ENCODE measurements at places on chromosomes 2 and 18.

- H3K4me1 ChIP-seq: no peaks in the 10 kb centered on the region
- H3K4me3 ChIP-seq: no peak overlapping the region
- no peaks in the 10 kb centered on the region for H3K36me3 ChIP-seq
- no peaks in the 10 kb centered on the region for H3K27me3 ChIP-seq
- H3K27ac ChIP-seq: no peak overlapping the region
- no peak for DNase-seq
These were observed 28.4 kb downstream of the MEX3C start for GRCh38 chr18:51168960-51169662.

GRCh38 chr2:126748929-126749518 lies 93.1 kb downstream of the GYPC start:
- H3K36me3 ChIP-seq: no peaks in the 10 kb centered on the region
- no peaks in the 10 kb centered on the region for H3K4me1 ChIP-seq
- no peak for DNase-seq
- H3K4me3 ChIP-seq: no peak overlapping the region
- H3K27me3 ChIP-seq: no peaks in the 10 kb centered on the region

DNA sequence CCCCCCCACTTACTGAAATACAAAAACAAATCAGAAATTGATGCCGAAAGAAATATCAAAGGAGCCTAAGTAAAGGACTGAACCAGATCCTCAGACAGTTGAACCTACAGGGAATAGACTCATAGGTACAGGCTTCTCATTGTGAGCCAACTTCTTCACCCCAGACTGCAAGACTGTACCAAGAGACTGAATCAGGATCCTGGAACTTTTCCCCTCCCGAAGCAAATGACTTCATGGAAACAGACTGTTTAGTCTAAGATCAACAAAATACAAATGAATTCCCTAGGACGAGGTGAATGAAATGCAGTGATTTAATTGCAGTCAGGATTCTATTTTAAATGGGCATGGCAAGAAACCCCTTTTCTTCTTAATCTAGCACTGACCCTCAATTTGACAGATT lies 53.6 kb upstream of the RNF152 start:
- H3K27ac ChIP-seq: no peak overlapping the region
- DNase-seq: no peak
- no peaks in the 10 kb centered on the region for H3K4me1 ChIP-seq
- no peak overlapping the region for H3K4me3 ChIP-seq
- no peaks in the 10 kb centered on the region for H3K36me3 ChIP-seq
- H3K27me3 ChIP-seq: no peaks in the 10 kb centered on the region

DNA sequence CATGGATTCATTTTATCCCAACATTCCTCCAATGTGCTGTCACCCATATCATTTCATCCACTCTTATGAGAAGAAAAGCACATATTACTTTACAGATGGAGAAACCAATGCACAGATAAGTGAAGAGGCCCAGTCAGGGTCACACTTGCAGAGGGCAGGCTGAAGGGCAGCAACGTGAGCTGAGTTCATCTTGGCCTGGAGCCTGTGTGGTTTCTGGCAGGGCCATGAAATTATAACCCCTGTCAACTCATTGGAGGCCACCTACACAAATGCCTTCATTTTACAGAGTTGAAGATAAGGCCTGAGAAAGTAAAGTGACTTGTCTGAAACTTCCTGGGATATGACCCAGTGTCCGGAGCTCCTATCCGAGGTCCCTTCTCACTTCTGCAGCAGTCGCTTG lies 88.4 kb upstream of the NRP2 start:
- H3K4me1 ChIP-seq: no peaks in the 10 kb centered on the region
- H3K27ac ChIP-seq: no peak overlapping the region
- no peak overlapping the region for H3K4me3 ChIP-seq
- no peak for DNase-seq

- H3K4me1 ChIP-seq: no peaks in the 10 kb centered on the region
- H3K27ac ChIP-seq: no peak overlapping the region
- H3K36me3 ChIP-seq: no peaks in the 10 kb centered on the region
- no peaks in the 10 kb centered on the region for H3K27me3 ChIP-seq
- DNase-seq: no peak
- H3K4me3 ChIP-seq: no peak overlapping the region
These were observed 72.0 kb downstream of the CDH7 start for GRCh38 chr18:65822826-65823225.

Measured in breast epithelium (tissue), 4 donors.